ENCODE measurements at places on chromosomes 7 and 10.

DNA sequence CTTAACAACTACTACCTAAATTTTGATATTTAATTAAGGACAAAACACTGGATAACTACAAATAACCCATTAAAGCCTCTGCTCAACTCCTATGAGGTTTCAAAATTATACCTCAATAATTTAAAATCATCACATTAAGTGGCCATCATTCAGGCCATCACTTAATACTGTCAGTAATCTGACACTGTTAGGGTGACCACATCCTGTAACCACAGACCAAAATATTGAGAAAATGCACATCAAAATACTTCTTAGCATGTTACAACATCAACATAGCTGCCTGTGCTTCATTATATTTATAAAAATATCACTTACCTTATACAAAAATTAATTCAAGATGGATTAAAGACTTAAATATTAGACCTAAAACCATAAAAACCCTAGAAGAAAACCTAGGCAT lies 23.3 kb downstream of the SEM1 start:
- no peak for DNase-seq

DNA sequence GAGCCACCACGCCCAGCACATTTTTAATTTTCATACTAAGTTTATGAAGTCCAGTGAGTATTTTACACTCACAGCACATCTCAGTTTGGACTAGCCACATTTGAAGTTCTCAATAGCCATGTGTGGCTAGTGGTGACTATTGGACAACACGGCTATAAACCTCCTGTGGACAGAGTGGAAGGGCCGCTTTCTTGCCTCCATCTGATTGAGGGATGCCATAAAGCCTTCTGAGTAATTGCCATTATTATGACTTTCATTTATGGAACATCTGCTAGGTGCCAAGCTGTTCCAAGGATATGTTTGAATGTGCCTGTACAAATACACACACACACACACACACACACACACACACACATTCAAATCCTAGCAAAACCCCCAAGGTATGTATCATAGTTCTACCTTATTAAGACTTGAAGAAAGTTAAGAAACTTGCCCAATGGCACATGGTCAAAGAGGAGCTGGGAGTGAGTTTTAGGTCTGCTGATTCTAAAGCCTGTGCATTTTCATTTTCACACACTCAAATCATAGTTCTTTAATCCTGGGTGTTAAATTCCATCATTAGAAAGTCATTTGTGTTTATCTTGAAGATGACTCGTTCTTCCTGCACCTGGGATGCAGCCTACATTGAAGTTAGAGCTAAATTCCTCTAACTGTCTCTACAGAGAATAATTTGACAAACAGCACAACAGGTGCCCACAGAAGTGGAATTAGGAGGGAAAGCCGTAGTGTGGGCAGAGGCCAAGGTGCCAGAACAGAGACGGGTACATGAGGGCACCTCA lies 143.3 kb downstream of the PKD1L1 start:
- DNase-seq, result no peak

DNA sequence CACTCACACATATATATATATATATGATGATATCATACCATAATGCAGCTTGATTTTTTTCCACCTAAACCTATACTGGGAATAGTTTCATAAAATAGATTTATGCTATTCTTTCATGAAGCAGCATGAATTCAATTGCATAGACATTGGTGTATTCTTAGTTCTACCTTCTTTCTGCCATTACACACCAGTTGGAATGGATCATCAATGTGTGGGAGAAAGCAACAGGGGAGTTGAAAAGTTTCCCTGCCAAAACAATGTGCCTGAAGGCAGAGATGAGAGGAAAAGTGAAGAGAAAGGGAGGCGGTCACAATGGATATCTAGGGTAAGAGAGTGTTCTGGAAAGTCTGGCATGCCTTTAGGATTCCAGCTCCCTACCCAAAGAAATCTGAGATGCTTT lies 25.2 kb upstream of the ACSL5 start:
- DNase-seq, result no peak

DNA sequence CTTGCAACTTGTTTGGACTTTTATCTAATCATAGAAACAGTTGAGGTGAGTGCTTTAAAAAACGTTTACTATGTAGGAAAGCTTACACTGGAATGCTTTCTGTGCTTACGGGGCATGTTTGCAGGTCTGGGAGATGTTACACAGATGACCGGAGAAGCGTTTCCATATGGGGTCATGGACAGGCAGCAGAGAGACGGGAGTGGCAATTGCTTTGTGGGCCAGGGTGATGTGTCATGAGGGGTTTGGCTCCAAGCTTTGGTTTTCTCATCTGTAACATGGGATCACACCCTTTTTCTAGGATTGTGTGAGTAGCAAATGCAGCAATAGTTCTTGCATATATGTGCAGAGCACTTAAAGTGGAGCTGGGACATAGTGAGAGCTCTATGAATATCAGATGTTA lies 174.8 kb upstream of the MKI67 start:
- DNase-seq, result no peak

GRCh38 chr7:35565927-35566326 lies 129.0 kb downstream of the HERPUD2 start:
- no peak for DNase-seq

- DNase-seq, result no peak
Measured at GRCh38 chr10:45249978-45250693, 65.3 kb downstream of the OR13A1 start.

GRCh38 chr7:154409703-154410311 lies 357.6 kb downstream of the DPP6 start:
- DNase-seq, result peak; percentile 77

DNA sequence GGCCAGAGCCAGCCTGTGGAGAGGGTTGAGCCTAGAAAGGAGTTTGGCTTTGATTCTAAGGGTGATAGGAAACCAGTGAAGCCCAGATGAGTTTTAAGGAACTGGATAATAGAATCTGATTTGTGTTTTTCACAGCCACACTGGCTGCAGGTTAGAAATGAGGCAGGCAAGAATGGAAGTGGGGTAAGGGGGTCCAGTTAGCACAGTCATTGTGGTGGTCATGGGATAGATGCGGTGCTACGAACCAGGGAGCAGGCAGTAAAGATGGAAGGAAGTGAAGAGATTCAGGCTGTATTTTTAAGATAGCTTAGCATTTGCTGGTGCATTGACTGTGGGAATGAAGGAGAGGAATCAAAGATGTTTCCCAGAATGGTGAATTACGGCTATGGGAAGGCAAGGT lies 322.2 kb downstream of the LRMDA start:
- DNase-seq, result no peak
